ENCODE measurements at places on chromosomes 11 and 22.
A peak's percentile ranks its signal among the peaks of the same experiment; 100 is the strongest.

GRCh38 chr11:44972746-44973435 lies 22.2 kb upstream of the TP53I11 start:
- DNase-seq, result no peak

GRCh38 chr11:39363571-39363970 lies 2095.9 kb downstream of the LRRC4C start:
- DNase-seq, result no peak

- no peak for DNase-seq
Measured at GRCh38 chr22:38937036-38937435, 20.4 kb upstream of the APOBEC3A start.

DNA sequence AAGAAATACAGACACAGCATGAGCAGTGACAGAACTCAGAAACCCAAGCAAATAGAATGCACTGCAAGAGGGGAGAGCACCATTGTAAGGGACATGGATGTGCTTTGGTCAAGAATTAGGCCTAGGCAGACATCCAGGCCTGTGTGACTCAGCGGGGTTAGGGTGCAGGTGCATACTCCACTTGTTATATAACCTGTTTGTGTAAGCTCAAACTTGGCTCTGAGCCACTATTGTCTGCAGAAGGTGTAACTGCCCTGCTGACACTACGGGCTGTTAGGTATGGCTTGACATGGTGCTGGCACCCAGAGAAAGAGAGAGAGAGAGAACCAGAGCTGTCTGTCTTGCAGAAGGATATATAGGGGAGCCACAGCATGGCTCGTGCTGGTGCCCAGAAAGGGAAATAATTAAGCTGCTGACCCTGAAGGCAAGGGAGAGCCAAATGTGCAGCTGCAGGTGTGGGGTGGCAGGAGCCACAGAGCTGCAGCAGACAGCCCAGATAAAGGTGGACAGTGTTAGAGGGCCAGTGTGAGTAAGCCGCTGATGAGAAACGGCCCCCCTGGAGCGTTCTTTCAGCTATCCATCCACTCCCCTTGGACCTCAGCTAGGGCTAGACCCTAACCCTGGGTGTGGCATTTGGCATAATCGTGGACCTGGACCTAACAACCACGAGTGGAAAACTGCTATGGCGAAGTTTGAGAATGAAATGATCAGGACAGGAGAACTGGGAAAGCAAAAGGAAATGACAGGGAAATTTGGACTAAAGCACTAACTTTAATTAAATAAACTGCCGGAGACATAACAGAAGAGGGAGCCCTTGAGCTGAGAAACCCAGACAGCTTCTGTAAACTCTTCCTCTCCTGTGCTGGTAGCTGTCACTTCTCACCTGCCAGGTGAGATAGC lies 253.0 kb upstream of the CCDC179 start:
- no peak for DNase-seq

DNA sequence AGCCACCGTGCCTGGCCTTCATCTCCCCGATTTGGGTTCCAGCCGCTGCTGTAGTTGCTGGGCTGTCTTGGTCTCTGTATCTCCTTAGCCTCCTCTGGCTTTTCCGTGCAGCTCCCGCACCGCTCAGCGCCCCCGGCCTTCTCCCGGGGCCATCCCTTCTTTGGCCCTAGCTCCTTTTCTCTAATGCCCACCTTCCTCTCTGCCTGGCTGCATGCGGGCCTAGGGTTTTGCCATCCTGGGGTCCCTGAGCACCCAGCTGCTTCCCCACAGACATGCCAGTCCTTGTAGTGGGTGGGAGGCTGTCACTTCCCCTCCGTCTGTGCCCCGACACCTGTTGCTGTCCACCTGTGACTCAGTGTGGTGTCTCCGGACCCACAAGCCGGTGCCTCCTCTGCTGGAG lies 36.4 kb downstream of the KCNJ4 start:
- DNase-seq, result no peak

- no peak for DNase-seq
Measured at GRCh38 chr11:35543481-35543880, 18.1 kb upstream of the PAMR1 start.

DNA sequence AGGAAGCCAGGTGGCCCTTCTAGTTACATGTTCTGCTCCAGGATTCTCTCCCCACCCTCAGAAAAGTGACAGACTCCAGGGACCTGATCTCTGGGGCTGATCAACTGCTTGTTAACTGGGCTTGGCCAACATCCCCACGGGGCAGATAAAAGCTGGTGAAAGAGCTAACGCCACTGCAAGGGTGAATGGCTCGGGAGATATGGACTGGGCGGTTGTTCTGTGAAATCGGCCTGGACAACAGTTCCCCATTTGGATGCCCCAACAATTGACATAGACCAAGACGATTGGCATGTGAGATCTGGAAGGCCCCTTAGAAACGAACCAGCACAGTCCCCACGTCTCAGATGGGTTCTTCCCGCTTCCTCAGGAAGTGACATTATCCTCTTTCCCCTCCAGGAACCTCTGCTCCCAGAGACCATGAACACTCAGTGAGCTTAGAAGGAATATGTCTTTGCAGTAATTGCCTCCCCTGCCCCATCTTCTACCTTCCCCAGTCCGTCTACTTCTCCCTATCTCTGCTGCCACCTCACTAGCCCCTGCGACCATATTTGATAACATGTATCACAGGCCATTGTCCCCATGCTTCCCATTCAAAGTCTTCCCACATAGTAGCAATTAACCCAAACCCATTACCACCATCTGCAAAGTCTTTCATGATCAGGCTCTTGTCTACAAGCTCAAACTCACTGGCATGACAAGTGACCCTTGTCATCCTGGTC lies 5.6 kb upstream of the PRG2 start:
- DNase-seq, result no peak

DNA sequence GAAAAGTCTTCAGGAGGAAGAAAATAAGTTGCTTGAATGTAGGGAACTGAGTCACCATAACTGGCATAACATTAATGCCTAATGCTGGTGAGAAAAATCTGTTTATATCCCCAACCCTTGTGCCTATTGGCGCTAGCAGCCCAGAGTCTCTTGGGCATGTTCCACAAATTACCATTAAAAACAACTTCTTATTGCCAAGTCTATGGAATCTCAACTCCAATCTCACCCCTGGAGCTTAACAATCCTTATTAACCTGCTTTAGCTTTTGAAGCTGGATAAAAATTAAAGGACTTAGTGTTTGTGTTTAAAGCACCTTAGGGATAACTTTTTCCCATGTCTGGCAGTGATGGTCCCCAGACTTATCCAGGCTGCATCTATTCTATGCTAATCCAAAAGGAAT lies 143.0 kb downstream of the APIP start:
- DNase-seq, result no peak

DNA sequence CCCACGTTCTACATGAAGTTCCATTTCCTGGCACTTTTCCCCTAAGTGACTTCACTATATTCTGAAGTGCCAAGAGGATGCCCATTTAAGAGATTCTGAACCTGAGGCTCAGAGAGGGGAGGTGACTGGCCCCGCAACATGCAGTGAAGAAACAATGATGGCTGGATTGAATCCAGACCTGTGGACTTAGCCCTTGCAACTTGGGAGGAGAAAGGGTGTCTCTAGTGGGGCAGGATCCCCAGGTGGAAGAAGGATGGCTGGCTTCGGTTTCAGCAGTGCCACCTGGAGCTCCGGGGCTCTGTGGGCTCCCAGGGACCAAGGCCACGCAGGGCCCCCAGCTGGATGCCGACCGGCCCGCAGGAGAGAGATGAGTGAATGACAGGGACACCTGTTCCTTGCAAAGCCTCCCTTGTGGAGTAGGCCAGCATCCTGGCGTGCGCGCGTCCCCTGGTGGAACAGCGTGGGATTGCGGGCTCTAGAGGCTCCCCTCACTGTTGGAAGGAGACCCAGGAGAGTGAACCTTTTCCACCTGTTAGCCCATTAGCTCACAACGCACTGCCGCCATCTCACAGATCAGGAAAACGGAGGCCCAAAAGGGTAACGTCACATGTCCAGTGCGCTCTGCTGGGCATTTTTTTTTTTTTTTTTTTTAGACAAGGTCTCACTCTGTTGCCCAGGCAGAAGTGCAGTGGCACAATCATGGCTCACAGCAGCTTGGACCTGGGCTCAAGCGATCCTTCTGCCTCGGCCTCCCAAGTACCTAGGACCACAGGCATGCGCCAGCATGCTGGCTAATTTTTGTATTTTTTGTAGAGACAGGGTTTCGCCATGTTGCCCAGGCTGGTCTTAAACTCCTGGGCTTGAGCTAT lies 104.7 kb downstream of the KIAA1671 start:
- DNase-seq, result peak; percentile 72

- no peak for DNase-seq
Measured at GRCh38 chr11:43145653-43146052, 166.1 kb upstream of the API5 start.

DNA sequence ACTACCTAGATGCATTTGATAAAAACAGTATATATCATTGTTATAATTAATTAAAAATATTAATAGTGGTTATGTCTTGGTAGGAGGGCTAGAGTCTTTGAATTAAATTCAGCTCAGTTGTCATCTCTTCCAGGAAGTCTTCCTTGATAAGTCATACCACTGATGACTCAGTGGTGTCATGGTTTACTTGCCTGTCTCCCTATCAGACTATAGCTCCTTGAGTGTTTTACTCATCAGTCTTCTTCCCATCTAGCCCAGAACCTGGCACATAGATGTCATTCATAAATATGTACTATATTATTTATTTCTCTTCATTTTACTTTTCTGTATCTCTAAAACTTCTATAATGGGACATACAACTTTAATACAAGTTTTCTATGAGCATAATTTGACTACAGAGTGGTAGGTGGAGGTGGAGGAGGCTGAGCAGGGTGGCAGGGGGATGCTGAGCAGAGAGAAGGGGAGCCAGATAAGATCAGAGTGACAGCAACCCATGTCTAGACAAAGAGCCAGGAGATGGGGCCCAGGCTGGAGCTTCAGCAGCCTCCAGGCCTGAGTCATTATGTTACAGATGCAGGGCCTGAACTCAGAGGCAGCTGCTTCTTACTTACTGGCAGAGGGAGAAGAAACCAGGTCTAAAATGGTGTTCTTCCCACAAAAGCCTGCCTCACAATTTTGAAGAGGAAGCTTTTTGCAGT lies 82.3 kb upstream of the PHOX2A start:
- no peak for DNase-seq

DNA sequence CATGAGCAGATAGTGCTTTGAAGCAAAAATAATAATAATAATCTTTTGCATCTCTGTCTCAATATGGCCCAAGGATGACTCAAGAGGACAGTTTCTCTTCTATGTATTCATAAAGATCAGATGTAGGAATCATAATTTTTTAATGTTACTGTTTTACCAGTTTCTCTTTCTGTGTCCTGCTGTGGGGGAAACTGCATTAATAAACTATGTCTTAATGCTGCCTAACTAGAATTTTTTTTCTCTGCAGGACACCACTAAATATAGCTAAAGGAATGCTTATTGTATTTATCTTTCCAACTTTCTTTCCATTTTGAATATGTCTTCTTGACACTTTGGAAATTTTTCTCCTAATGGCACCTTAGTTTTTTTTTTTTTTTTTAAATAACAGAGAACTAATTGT lies 6.5 kb downstream of the FJX1 start:
- no peak for DNase-seq

GRCh38 chr22:37663521-37664140 lies 5.1 kb downstream of the PDXP start:
- DNase-seq, result no peak

DNA sequence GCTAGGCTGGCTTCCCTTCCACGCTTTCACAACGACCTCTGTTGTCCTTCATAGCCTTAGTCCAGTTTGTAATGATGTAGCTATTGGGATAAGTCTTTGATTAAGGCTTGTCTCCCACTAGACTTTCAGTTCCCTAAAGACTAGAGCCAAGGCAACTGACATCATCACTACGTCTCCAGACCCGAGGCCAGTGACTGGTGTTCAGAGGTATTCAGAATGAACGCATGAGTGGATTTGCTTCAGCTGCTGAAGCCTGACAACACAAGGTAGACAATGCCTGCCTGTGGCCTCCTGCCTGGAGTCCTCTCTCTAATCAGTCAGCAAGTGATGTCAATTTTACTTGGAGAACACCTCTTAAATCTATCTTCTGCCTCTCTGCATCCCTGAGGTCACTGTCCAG lies 13.6 kb downstream of the EFCAB6 start:
- DNase-seq, result no peak

DNA sequence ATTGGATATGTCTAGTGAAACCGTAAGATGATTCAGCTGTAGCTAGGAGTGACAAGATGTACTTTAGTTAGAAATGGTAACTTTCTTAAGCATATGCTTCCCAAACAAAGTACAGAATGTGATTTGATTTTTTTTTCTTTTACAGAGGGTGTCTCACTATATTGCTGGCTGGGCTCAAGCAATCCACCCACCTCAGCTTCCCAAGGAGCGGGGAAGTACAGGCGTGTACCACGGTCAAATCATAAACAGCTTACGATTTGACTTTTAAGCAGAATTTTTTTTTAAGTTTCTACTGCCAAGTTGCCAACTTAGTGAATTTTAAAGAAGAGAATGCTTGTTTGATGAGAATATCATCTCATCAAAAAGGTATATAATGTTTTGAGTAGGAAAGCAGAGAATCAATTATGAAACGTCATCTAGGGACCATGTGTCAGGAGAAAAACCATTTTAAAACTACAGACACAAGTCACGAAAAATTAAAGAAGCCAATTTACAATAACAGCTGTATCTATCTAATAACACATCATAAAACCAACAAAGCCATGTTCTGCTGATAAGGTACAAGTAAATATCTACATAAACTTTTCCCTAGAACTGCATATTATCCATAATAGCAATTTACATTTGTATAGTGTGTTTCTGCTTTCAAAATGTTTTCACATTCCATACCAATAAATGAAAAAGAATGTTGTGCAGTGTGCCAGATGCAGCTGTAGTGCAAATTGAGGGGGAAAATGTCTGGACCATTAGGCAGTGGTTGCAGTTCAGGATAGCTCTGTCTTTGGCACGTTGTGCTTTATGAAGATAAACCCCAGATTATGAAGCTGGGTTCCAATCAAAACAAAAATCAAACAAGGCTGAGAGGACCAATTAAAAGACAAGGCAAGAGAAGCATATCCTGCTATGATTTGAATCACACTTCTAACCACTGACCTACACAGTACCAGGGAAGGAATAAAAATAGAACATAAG lies 33.7 kb upstream of the USP47 start:
- DNase-seq, result no peak

GRCh38 chr11:17230867-17231851 lies 23.4 kb upstream of the PIK3C2A start:
- DNase-seq, result peak; percentile 32

GRCh38 chr11:107956543-107956942 lies 28.3 kb downstream of the RAB39A start:
- no peak for DNase-seq

DNA sequence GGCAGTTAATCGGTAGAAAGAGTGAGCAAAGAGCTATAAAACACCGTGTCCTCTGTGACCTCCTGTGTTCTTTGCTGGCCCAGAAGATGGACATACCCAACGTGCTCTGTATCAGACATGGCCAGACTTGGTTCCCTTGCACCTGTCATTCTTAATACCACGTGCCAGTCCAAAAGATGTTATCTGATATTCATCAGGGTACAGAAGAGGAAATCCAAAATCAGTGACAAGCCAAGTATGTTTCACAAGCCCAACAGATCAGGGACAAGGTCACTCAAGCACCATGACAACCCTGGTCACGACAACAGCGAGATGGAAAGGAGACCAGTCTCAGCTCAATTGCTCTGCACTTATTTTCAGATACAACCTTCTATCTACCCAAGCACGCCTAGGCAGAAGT lies 3.4 kb downstream of the LRP4 start:
- DNase-seq, result no peak

GRCh38 chr11:77322926-77323590 lies 21.6 kb upstream of the GDPD4 start:
- DNase-seq, result no peak

- no peak for DNase-seq
Measured at GRCh38 chr11:121311373-121311772, 18.8 kb downstream of the SC5D start.

GRCh38 chr11:2585566-2586086 lies 114.2 kb downstream of the KCNQ1OT1 start:
- DNase-seq, result no peak

- DNase-seq, result no peak
Measured at GRCh38 chr11:20055312-20055711, 105.0 kb downstream of the DBX1 start.

Measured in activated CD4-positive, alpha-beta T cell treated with anti-CD3 and anti-CD28 coated beads for 4 hours (primary cell).